Karpas-422 (cell line): ENCODE measurements at places on chromosomes 5 and 9.
A peak's percentile ranks its signal among the peaks of the same experiment; 100 is the strongest.

- no peak for DNase-seq
These were observed 5.8 kb downstream of the NDUFS6 start for GRCh38 chr5:1806974-1807373.

DNA sequence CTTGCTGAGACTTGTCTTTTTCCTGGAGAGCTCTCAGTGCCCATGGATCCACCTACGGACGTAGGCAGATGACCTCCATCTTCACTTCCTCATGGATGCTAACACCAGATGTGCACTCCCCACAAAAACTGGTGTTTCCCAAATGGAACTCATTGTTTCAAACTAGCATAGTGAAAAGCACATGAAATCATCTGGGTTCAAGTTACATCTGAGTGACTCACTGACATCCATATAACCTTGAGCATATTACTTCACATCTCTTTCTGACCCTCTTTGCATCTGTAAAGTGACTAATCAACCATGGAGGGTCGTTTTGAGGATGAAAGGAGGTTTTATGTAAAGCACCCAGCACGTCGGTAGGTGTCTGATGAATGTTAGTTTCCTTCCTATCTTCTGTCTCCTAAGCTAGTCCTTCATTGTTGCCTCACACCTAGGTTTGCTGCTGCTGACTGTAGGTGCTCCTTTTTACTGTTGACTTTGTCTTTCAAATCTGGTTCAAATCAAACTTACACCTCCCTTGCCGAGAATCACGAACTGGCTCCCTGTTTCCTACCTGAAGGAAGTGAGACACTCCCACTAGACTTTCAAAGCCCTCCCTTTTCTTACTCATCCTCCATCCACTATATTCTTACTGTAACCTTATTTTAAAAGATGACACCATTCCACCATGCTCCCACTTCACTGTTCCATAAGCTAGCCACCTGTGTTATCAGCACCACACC is 10.3 kb downstream of the OCLN start:
- DNase-seq = peak; percentile 69

- no peak for DNase-seq
These were observed 21.4 kb upstream of the CCNJL start for GRCh38 chr5:160333721-160334120.

DNA sequence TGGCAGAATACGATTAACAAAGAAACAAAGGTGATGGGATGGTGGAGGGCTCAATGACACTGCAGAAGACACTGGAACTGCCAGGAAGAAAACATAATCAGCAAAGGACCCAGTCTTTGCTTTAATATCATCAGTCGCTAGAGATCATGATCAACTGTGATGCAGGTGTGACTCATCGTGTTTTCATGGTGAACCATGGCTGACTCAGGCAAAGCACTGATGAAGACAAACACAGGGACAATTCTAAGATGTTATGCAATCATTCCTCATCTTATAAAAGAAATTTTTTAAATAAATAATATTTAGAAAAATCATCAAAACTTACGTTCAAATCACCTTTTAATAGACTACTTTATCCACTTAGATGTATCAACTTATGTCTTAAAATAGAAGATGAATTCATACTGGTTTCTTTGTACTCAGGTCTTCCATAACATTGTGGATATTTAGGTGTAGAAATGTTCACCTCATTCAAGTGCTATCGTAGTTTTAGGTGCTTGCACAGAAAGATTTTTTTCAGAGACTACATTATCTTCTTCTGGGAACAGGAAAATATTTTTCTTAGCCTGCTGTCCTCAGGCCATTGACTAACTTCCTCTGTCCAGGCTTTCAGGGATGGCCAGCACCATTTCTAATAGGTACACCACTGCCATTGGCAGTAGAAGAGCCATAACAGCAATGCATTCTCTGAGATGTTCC is 673.4 kb upstream of the MEF2C start:
- no peak for DNase-seq

DNA sequence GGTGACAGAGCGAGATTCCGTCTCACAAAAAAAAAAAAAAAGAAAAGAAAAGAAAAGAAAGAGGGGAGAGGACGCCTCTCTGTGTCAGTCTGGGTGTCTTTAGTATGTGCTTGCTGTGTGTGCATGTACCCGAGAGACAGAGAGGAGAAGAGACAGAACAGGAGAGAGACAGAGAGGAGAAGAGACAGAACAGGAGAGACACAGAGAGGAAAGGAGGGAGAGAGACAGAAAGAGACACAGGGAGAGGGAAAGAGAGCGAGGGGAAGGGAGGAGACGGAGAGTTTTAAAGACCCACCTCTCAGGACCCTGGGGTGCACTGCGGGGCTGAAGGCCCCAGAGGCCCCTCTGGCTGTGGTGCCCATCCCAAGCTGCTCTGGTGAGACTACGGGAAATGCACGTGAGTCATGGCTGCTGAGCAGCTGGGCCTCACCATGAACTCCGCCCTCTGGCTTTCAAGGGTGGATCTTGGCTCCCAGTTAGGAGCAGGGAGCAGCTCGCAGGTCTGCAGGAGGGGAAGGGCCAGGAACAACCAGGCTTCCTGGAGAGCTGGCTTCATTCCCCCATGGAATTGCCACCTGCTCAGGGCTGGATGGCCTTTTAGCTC is 7.9 kb downstream of the SLC6A3 start:
- DNase-seq = no peak

DNA sequence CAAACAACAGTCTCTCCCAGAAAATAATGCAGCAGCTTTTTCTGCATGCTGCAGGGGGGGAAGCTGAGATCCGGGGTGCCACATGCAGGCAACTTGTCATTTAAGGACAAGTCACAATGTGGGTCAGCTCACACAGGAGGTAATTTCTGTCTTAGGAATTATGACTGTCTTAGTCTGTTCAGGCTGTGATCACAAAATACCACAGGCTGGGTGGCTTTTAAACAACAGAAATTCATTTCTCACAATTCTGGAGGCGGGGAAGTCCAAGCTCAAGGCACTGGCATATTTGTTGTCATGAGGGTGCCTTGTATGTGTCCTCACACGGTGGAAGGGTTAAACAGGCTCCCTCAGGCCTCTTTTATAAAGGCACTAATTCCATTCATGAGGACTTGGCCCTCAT is 127.7 kb downstream of the DIRAS2 start:
- DNase-seq = no peak

DNA sequence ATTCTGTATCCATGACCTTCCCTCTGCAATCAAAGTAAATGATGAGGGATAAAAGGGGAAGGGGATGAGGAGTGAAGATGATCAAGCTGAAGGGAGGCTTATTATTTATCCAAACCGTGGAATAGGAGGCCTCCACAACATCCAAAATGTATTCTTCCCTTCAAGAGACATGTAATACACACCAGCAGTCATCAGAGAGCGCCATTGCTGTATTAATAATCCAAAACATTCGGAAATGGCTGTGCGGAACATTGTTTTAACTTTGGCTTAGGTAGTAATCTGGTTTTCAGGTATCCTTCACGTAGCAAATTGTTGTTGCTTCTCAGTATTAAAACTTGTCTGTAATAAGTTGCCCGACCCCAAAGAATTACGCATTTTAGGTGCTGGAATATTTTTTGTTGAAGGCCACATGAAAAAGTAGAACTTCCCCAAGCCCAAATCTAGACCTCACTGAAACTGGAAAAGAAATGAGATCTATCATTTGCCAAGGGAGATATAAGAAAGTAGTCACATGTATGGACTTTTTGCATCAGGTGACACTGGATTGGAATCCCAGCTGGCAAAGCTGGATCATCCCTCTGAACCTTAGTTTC is 2.6 kb upstream of the BOD1 start:
- peak; percentile 88 for DNase-seq
